ENCODE measurements at places on chromosomes 3 and 15. TPM values are rescaled to one million over a fixed set of nuclear protein-coding genes. Genes with fewer than 3 reads are reported as not detected.

Gene HRG
- not detected for polyA plus RNA-seq

DNA sequence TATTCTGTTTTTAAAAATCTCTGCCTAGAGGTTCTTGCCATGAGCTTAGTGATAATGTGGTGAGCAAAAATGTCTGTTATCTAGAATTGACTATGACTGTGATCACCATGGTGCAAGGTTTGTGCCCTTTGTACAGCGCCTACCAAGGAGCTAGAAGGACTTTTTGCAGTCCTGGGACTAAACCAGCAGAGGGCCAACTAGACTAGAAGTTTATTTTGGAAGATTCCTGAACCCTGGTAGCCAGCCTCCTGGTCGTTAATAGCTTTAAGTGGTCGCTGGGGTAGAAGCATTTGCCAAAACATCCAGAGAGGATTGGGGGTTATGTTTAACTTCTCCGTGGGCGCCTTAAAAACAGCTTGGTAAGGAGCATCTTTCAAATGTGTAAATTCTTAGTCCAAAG, 7.8 kb downstream of the SCG5 start:
- DNase-seq, result no peak

DNA sequence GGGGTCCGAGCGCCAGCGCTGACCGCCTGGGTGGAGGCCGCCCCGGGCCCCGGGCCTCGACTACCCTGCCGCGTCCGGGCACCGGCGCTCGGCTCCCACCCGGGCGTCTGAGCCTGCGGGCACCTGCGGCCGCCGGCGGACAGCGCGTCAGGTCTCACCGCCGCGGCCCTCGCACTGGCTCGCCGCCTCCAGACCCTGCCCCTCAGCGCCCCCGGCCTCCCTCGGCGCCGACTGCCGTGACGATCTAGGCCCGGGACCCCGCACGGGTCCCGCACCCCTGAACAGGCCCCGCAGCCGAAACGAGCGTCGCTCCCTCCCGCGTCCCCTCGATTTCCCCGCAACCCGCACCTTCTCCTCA, 297 bp downstream of the PRC1 start:
- no peak for DNase-seq

GRCh38 chr3:168090306-168091085, 5.2 kb downstream of the GOLIM4 start:
- DNase-seq, result no peak

DNA sequence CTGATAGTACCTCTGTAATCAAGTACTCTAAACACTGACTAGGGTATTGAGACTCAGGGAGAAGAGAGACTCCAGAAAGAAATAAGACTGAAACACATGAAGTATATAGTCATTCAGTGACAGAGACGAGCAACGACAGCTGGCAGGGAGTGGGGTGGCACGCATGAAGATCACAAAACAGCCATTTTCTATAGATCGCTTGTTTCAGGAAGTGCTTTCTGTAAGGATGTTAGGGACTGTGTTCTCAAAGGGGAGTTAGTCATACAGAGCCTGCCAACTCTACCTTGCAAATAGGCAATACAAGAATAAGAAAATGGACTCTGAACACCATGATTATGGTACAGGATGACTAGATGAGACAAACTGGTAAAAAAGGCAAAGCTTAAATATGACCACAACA, 139.5 kb downstream of the TBL1XR1 start:
- DNase-seq, result no peak

GRCh38 chr3:94440767-94441493, 378.1 kb downstream of the NSUN3 start:
- DNase-seq, result no peak

GRCh38 chr3:33521736-33522135, 81.5 kb upstream of the UBP1 start:
- no peak for DNase-seq

DNA sequence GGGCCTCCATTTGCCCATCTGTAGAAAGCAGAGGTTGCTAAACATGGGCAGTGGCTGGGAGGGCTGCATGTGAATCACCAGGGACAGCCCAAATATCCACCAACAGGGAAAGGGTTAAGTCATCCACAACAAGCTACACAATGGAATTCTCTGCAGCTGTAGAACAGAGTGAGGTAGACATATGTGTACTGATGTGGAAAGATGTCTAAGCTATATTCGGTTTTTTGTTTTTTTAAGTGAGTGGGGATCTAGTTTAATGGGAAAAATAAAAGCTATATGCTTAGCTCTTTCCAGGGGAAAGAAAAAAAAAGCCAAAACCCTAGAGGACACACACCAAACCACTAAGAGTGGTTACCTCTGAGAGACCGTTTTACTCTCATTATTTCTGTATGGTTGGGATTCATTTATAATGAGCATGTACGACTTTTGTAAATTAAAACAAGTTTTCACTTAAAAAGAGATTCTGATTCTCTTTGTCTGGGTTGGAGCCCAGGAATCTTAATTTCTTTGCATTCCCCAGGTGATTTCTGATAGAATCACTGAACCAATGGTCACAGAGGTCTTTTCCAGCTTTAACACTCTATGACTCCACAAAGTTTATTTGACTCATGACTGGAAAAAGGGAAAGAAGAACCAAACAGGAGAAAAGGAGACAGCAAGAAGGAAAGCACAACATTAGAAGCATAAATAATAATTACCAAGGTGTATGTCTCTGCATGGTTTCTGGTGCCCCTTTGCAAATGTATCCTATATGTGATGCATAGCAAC, 19.1 kb downstream of the CRABP1 start:
- no peak for DNase-seq

DNA sequence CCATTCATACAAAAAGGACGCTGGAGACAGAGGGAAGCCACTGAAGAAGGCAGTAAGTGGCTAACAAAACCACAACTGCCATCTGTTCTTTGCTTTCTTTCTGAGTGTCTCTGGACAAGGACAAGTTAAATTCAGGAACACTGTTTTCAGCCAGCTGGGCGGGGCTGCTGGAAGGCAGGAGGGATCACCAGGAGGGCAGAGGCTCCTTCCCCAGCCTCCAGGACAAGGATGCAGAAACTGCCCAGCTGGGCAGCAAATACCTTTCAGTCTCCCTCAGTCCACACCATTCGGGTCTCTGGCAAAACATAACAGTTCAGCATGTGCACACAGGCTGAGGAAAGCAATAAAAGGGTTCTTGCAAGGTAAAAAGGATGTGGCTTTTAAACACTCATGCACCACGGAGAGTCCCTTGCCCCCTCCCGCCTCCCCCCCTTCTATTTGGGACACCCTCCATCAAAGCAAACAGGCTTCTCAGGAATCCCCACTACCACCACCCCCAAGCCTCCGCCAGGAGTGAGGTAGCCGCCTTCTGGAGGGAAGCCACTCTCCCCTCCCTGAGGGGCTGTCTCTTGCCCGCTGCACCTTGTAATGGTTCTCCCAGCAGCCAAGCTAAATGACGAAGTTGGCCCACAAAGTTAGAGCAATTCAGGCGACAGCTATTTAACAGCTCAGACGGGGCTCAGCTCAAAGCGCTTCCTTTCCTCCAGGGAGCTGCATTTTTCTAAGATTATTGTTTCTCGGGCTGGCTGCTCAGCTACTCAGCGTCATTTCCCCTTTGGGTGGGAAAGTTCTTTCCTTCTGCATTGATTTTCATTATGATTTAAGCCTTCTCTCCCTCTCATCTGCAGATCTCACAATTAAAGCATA, 3.8 kb downstream of the HEG1 start:
- DNase-seq, result peak; percentile 55

DNA sequence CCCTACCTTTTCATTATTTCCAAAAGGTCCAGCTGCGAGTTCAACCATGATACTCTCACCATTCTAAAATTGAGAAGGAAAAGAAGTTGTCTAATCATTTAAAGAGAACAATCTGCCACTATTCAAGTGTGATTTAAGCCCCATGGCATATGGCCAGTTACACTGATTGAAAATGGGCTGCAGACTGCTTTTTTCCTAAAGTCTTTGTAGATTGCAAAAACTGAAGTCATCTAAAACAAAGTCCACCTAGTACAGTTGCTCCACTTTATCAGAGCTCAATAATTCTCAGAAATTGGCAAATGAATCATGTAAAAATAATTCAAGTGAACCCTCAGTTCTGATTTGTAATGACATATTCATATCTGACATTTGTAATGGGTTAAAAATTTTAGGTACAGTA, 39.2 kb downstream of the SPPL2A start:
- no peak for DNase-seq

Gene KNG1
- not detected for polyA plus RNA-seq

Gene GDPGP1
- polyA plus RNA-seq, result 2.0 TPM

DNA sequence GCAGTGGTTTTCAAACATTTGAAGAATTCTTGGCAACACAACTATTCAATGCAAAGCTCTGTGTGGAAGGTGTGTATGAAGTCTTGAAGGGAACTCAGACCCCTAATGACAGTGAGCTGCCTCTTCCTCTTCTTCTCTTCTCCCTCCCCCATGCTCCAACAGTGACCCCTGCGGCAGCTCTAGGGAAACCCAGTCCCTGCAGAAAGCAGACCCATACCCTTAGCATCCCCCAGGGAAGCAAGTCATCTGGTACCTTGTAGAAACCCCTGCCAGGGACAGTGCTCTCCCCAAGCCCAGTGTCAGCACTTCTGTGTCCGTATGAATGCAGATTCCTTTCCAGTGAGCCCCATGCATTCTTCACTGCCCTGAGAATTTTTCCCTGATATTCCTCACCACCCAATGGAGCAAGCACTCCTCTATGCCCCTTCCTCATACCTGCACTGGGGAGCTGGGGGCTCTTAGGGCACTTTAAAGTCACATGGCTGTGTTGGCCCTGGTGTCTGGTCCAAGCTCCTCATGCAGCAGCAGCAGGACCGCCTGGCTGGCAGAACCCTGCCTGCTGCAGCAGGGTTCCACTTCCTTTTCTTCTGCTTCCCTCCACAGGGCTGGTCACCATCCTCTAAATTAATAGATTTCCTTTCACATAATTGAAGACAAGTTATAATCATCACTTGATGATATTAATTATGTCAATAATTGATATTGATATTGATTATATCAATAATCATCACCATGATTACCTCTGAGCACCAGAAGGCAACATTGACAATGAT, 442.5 kb downstream of the EPHB1 start:
- no peak for DNase-seq

GRCh38 chr3:77328690-77329089, 288.8 kb downstream of the ROBO2 start:
- no peak for DNase-seq

DNA sequence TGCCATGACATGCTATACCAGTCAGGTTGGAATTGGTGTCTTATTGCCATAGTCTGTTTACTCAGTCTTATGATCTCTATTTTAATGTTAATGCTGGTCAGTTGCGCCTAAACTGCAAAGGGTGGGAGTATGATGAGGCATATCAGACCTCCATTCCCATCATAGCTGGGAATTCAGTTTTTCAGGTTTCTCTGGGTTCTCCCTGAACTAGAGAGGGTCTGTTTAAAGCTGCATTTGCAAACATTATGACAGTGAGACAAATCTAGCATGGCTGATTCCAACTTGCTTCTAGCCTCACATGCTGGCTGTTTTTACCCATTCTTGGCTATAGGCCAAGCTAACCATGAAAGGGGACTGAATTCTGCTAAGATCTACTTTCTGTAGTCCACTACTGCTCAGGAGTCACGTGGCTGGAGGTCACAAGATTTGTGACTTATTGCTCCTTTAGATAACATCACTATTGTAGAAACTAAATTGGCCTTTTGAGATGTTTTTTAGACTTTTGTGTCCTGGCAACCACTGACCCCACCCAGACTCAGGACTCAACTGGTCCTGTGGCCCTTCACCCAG, 96.5 kb downstream of the TGFBR2 start:
- no peak for DNase-seq

Gene CPN2
- not detected for polyA plus RNA-seq
